BE2C (cell line): ENCODE measurements at places on chromosomes 16 and 17.

DNA sequence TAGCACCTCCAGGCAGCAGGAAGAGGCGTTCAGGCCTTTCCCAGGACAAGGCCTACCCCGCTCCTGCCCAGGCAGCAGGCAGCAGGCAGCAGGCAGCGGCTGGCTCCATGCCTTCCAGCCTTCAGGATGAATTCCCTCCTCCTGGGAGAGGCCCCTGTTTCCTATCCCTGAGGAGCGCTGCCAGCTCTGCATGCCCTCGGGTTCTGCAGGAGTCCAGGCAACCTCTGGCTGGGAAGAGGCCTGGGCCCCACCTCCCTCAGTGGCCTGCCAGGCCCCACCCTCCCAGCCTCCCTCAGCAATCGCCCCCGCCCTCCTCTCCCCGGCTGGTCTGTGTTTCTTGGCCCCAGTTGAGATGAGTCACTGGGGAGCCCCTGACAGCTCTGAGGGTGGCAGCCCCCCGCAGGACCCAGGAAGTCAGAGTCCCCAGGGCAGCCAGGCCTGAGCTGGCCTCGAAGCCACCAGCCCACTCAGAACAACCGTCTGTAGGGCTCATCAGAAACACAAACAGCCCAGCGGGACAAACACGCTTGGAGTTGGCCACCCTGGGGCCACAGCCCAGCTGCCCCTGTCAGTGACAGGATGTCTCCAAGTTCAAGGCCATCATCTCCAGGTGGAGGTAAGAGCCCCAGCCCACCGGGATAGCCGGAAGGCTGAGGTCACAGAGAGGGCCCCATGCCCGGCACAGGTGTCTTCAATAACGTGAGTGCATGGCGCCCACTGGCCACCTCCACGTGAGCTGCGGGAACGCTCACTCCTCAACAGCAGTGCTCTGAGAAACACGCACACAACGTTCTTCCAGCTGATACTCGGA, 39.5 kb upstream of the CIBAR2 start:
- DNase-seq: peak; percentile 96

DNA sequence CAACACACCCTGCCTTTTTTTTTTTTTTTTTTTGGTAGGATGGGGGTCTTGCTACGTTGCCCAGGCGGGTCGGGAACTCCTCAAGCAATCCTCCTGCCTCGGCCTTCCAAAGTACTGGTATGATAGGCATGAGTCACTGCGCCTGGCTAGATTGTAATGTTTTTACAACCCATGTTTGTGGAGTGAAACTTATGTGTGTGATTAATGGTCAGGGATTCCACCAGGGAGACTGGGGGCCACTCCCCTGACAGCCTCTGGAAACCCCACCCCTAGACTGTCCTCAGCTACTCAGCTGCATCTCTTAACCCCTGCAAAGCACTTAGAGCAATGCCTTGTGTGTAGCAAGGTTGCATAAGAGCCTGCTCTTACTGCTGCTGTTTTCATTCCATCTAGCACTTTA, 220.5 kb downstream of the PARN start:
- DNase-seq: no peak

- no peak for DNase-seq
These were observed 31.8 kb downstream of the TNRC6C start for GRCh38 chr17:77990301-77990700.

DNA sequence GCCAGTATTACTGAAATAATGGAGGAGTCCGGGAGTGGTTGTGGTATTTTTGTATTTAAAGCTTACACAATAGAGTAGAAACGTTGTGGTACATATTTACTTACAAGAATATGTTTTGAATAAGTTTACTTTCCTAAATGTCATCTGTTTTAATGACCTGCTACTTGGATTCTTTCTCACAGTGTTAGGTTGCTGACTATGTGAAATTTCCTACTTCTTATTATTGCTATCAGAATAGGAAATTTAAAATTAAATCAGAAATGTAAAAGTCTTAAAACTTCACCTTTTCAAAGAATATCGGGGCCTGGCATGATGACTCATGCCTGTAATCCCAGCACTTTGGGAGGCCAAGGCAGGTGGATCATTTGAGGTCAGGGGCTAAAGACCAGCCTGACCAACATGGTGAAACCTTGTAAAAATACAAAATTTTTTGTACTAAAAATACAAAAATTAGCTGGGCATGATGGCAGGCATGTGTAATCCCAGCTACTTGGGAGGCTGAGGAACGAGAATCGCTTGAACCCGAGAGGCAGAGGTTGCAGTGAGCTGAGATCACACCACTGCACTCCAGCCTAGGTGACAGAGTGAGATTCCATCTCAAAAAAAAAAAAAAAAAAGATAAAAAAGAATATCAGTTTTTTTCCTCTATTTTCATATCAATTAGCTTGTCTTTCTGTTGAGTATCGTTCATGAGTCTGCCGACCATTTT, 77.8 kb downstream of the VMP1 start:
- DNase-seq: no peak

- DNase-seq: no peak
These were observed 322.5 kb downstream of the C16orf95 start for GRCh38 chr16:86994651-86995171.

DNA sequence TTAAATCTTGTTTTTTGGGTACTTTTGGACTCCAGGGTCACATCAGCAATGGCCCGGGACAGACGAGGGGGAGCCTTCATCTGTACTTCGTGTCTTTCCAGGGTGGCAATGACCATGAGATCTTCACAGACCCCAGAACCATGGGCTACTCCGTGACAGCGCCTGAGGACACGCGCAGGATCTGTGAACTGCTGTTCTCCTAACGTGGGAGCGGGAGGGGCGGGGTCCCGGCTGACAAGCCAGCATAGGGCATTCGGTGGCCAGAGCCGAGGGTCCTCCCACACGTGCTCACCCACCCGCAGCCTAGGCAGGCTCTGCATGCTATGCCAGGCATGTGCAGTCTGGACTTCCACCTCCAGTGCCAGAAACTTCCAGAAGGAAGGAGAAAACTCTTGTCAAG, 21.2 kb downstream of the CARHSP1 start:
- no peak for DNase-seq
